ENCODE measurements at places on chromosomes 2 and 18. TPM values are rescaled to one million over a fixed set of nuclear protein-coding genes. Genes with fewer than 3 reads are reported as not detected.
A peak's percentile ranks its signal among the peaks of the same experiment; 100 is the strongest.

GRCh38 chr2:235694721-235695601, 201.1 kb downstream of the AGAP1 start:
- no peaks in the 10 kb centered on the region for H3K36me3 ChIP-seq
- no peak overlapping the region for H3K4me3 ChIP-seq
- H3K27me3 ChIP-seq = no peaks in the 10 kb centered on the region

DNA sequence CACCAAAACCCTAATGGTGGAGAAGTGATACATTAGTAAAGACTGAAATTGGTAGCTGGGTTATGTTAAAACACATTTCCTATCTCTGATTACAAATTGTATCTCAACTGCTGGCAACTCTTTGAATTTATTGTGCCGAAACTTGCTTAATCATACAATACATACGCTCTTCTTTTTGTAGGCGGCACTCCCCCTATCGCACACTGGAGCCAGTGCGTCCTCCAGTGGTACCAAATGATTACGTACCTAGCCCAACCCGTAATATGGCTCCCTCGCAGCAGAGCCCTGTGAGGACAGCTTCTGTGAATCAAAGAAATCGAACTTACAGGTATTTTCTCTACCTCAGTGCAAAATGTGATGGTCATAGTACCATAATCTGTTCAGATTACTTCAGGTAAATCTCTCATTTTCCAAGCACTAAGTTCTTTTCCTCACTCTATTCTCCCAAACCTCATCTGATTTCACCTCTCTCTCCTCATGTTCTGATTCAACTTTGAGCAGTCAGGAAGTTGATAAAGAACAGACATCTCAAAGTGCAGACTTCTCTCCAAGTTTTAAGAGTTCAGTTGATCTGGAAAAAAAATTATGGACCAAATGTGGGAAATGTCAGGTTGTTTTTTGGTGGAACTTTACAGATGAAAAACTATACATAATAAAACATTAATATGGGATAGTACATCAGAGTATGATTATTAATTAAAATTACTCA, 66.5 kb downstream of the ABI2 start:
- H3K4me3 ChIP-seq = no peak overlapping the region
- no peak for DNase-seq
- no peaks in the 10 kb centered on the region for H3K4me1 ChIP-seq
- peaks cover 39% of the 10 kb centered on the region for H3K36me3 ChIP-seq

- H3K4me1 ChIP-seq = peaks cover 23% of the 10 kb centered on the region
- DNase-seq = no peak
- peak overlapping the region; percentile 40 for H3K27ac ChIP-seq
- no peaks in the 10 kb centered on the region for H3K36me3 ChIP-seq
- no peak overlapping the region for H3K4me3 ChIP-seq
Observed at GRCh38 chr2:144548088-144548487, 28.2 kb upstream of the ZEB2 start.

DNA sequence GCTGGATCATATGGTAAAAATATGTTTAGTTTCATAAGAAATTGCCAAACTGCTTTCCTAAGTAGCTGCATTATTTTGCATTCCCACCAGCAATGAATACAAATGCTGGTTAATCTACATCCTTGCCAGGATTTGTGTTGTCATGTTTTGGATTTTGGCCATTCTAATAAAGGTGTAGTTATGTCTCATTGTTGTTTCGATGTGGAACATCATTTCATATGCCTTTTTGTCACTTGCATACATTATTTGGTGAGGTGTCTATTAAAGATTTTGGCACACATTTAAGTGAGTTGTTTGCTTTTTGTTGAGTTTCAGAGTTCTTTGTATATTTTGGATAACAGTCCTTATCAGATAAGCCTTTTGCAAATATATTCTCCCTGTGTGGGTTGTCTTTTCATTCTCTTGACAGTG, 299.2 kb upstream of the TFPI start:
- no peaks in the 10 kb centered on the region for H3K27me3 ChIP-seq
- H3K36me3 ChIP-seq = no peaks in the 10 kb centered on the region
- no peak overlapping the region for H3K4me3 ChIP-seq
- H3K27ac ChIP-seq = no peak overlapping the region

GRCh38 chr18:56172527-56172926, 465.9 kb downstream of the TXNL1 start:
- no peak overlapping the region for H3K27ac ChIP-seq
- H3K27me3 ChIP-seq = no peaks in the 10 kb centered on the region
- no peak for DNase-seq
- H3K4me1 ChIP-seq = no peaks in the 10 kb centered on the region

DNA sequence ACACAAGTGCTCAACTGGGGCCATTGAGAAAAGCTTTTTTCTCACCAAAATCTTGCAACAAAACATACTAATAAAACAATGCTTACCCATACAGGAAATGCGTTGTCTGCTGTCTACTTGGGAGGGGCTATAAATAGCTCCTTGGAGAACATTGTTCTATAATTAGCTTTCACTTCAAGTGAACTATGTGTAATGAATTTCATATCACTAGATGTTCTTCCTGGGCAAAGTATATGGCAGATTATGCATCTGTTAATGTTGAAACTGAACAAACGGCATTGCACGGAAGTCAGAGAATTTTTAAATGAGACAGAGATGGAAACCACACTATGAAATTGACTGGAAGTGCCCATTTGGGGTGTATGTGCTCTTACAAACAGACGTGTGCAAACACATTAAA, 6.4 kb upstream of the NPAS2 start:
- H3K4me3 ChIP-seq = no peak overlapping the region
- H3K27me3 ChIP-seq = peaks cover 25% of the 10 kb centered on the region
- no peaks in the 10 kb centered on the region for H3K36me3 ChIP-seq
- H3K27ac ChIP-seq = no peak overlapping the region
- no peak for DNase-seq
- H3K4me1 ChIP-seq = peaks cover 25% of the 10 kb centered on the region

DNA sequence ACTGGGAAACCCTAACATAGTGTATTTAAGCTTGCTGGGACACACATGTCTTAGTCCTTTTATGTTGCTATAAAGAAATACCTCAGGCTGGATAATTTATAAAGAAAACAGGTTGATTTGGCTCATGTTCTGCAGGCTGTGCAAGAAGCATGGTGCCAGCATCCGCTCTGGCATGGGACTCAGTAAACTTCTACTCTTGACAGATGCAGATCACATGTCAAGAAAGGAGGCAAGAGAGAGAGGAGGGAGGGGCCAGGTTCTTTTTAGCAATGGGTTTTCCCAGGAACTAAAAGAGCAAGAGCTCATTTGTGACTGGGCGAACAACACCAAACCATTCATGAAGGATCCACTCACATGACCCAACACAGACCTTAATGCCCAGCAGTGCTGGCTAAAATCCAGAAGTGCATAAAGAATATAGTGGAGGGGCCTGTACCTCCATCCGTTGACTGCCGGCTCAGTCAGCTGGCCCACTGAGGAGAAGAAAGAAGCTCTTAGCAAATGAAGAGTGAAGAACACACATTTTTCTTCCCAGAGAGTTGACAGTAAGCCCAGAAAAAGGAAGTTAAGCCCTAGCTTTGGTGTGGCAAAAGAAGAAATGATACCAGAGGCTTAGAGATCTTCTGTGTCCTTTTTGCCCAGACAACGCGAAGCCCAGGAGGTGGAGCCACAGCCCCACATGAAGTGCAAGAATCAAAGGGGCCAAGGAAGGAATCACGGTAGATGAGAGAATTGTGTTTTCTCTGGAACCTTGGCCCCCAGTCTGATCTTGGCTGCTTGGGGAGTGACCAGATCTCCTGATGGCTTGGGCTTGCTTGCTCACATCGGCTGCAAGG, 183.5 kb upstream of the FAM98A start:
- no peaks in the 10 kb centered on the region for H3K36me3 ChIP-seq
- DNase-seq = no peak
- no peak overlapping the region for H3K27ac ChIP-seq
- H3K27me3 ChIP-seq = peaks cover 1% of the 10 kb centered on the region
- H3K4me1 ChIP-seq = peaks cover 4% of the 10 kb centered on the region
- no peak overlapping the region for H3K4me3 ChIP-seq

DNA sequence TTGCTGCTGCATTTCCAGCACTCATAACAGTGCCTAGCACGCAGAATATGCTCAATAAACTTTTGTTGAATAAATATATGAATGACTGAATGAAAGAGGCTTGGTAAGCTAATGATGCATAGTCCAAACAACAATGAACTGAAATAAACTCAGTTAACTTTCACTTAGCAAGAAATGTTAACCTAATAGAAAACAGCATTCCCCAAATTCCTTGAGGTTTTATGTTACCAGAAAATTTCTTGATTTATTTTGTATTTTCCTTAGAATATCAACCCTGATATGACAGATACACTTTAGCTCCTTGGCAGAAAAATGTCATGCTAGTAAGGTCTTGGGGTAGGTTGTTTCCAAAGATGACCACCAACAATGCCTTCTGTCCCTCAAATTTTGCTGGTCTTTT, 217.4 kb downstream of the KCNE4 start:
- no peak for DNase-seq
- H3K4me3 ChIP-seq = no peak overlapping the region
- H3K27me3 ChIP-seq = no peaks in the 10 kb centered on the region
- no peaks in the 10 kb centered on the region for H3K4me1 ChIP-seq
- H3K36me3 ChIP-seq = no peaks in the 10 kb centered on the region
- H3K27ac ChIP-seq = no peak overlapping the region

DNA sequence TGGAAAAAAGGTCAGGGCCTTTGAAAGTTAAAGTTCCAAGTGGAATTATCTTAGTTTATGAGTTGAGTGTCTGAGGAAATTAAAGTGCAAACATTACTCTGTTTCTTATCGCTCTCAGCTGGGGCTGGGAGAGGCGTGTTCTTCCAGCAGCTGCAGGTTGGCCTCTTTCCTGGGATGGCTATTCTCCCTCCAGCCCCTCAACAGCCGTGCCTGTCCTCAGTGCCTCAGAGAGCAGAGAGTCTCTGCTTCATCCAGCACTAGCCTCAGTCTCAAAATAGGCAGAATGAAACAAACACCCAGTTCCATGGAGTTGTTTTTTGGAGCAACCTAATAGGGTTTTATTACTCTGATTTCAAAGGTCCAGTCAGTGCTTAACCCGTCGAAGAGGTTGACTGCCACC, 298.1 kb downstream of the GALR1 start:
- no peak overlapping the region for H3K27ac ChIP-seq
- H3K4me3 ChIP-seq = no peak overlapping the region
- DNase-seq = no peak

GRCh38 chr2:200352636-200353035, 46.1 kb downstream of the SPATS2L start:
- no peaks in the 10 kb centered on the region for H3K4me1 ChIP-seq
- H3K4me3 ChIP-seq = no peak overlapping the region
- no peaks in the 10 kb centered on the region for H3K36me3 ChIP-seq
- H3K27ac ChIP-seq = no peak overlapping the region
- no peaks in the 10 kb centered on the region for H3K27me3 ChIP-seq

DNA sequence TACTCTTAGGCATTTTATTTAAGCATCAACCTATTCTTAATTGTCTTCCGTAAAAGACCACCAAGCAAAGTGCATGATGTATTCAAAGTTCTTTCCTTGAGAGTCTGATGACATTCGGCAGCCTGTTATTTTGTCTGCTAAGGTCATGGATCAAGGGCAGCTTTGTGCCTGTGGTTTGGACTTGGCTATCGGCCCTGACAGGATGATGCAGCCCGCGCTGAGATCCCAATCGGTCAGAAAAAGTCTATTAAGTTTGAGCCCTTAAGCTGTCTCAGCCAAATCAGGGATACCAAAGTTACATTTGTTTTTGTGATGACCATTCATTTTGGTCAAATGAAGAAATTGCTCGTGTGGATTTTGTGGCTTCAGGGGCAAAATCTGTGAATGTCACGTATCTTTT, 718.9 kb upstream of the FANCL start:
- DNase-seq = no peak
- no peak overlapping the region for H3K4me3 ChIP-seq

- peaks cover 57% of the 10 kb centered on the region for H3K4me1 ChIP-seq
- peaks cover 6% of the 10 kb centered on the region for H3K36me3 ChIP-seq
- H3K4me3 ChIP-seq = peak overlapping the region; percentile 97
- H3K27me3 ChIP-seq = peaks cover 37% of the 10 kb centered on the region
Observed at GRCh38 chr18:48948112-48949049, 2.4 kb downstream of the SMAD7 start.

- H3K27ac ChIP-seq = no peak overlapping the region
- H3K4me3 ChIP-seq = peak overlapping the region; percentile 72
- no peak for DNase-seq
Observed at GRCh38 chr2:73292316-73292905, 937 bp downstream of the EGR4 start.

- H3K27me3 ChIP-seq = peaks cover 100% of the 10 kb centered on the region
- H3K4me3 ChIP-seq = no peak overlapping the region
- H3K27ac ChIP-seq = no peak overlapping the region
- peaks cover 8% of the 10 kb centered on the region for H3K4me1 ChIP-seq
- DNase-seq = no peak
Observed at GRCh38 chr2:176169181-176169580, 12.1 kb downstream of the HOXD3 start.

DNA sequence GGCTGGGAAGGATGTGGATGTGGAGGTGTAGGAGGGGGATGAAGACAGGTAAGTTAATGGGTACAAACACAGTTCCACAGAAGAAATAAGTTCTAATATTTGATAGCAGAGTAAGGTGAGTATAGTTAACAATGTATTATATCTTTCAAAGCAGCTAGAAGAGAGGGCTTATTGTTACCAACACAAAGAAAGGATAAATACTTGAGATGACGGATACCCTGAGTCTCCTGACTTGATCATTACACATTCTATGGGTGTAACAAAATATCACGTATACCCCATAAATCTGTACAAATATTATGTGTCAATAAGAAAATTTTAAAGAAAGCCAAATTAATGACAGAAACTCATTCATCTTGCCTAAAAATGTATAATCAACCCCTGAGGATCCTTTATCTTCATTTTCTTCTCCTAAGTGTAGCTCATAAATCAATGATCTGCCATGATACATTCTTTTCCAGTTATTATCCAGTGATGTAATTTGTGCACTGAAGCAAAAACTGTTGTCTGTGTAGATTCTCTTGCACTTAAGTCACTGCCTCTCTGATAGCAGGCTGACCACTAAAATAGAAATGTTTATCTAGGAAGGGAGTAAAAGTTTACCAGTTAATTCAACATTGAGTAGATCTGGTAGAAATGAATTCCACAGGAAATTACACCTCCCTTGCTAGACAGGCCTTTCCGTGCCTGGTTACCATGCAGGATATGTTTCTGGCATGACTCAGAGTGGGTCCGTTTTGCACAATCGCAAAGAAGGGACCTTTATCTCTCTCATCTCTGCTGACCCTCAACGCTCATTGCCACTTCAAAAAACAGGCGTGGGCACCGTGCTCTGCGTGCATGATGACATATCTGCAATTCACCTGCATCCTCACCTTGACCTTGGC, 249.7 kb upstream of the NCKAP5 start:
- no peaks in the 10 kb centered on the region for H3K4me1 ChIP-seq
- peaks cover 1% of the 10 kb centered on the region for H3K27me3 ChIP-seq
- no peak overlapping the region for H3K27ac ChIP-seq
- no peaks in the 10 kb centered on the region for H3K36me3 ChIP-seq
- H3K4me3 ChIP-seq = no peak overlapping the region
- no peak for DNase-seq

DNA sequence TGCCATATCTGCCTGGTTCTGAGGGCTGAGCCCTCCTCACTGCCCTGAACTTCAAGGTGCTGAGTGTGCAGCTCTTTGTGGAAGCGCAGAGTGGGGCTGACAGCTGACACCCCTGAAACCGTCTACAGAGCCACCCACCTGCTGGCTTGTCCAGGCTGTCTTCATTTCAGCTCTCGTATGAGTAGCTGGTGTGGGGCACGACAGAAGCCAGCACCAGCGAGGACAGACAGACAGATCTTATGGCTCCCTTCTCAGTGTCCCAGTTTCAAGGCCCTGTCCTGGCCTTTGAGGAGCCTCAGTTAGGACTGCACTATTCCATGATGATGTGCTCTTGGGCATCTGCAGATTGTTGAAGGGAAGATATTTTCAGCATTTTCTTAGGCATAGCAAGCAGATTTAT, 287.1 kb downstream of the SLC4A3 start:
- H3K4me3 ChIP-seq = no peak overlapping the region
- H3K27ac ChIP-seq = no peak overlapping the region

Gene ZAP70
- 490 TPM for total RNA-seq

Gene RNF144A
- total RNA-seq = 42.7 TPM

Gene HOXD12
- not detected for total RNA-seq
